Stimulated activated CD4-positive, alpha-beta T cell treated with anti-CD3 and anti-CD28 coated beads, Interleukin-15, amount 100 ng/mL, for 1 hour (primary cell): ENCODE measurements at places on chromosomes 16 and 17.

GRCh38 chr17:44218344-44219107 lies 949 bp downstream of the UBTF start:
- peak; percentile 81 for DNase-seq

DNA sequence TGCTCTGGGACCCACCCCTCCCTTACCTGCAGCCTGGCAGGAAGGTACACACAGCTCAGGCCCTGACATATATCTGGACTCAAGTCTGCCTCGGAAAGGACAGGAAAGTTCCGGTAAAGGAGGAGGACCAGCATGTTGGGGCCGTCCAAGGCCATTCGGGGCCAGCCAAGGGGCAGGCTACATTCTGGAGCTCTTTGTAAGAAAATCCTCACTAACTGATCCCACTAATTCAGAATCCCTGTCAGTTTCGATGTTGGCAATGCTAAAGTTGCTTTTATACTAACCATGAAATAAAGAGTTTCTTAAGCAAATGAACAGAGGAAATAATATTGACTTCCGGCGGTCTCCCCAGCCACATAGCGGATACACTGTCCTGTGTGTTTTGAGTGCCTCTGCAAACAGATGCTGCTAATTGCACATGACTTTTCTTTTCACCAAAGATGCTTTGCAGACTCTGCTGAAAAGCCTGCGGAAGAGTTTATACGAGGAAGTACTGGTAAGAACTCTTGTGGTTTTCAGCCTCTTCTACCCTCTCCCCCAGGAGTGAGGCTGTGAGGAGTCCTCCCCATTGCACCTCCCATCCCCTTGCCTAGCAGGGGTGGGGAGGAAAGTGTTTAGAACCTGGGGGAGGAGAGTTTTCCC lies 54.8 kb downstream of the PLXDC1 start:
- DNase-seq: no peak

- no peak for DNase-seq
Measured at GRCh38 chr17:73600103-73600871, 44.0 kb downstream of the SDK2 start.

DNA sequence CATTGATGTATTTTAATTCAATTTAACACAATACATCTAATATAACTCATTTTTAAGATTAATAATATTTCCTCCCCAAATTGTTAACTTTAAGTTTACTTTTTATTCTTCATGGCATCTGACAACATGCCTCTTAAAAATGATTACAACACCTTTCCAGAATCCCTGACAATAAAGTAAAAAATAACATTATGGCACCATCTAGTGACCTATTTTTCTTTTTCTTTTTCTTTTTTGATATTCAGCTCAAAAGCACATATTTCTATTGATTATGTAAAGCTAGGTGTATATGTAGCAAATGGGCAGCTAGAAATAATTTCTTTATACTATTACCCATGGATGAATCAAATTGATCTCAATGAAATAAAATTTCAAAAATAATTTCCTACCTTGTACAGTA lies 834.3 kb upstream of the CDH8 start:
- no peak for DNase-seq

GRCh38 chr17:42019509-42020404 lies at the start of gene NKIRAS2:
Gene NKIRAS2 (plus strand): TSS chr17:42020090. CDS start chr17:42021578, 1,488 bp downstream.
- peak; percentile 92 for DNase-seq

DNA sequence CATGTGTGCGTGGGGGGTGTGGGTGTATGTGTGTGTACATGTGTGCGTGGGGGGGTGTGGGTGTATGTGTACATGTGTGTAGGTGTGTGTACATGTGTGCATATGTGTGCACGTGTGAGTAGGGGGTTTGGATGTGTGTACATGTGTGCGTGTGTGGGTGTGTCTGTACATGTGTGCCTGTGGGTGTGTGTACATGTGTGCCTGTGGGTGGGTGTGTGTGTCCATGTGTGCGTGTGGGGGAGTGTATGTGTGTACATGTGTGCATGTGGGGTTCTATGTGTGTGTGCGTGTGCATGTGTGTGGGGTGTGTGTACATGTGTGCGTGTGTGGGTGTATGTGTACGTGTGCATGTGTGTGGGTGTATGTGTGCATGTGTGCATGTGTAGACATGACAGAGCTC lies 129.1 kb downstream of the C16orf95 start:
- no peak for DNase-seq

GRCh38 chr17:65139101-65139764 lies 2.1 kb downstream of the RGS9 start:
- DNase-seq: no peak

GRCh38 chr17:31412511-31412910 lies 21.0 kb downstream of the RAB11FIP4 start:
- DNase-seq: no peak

DNA sequence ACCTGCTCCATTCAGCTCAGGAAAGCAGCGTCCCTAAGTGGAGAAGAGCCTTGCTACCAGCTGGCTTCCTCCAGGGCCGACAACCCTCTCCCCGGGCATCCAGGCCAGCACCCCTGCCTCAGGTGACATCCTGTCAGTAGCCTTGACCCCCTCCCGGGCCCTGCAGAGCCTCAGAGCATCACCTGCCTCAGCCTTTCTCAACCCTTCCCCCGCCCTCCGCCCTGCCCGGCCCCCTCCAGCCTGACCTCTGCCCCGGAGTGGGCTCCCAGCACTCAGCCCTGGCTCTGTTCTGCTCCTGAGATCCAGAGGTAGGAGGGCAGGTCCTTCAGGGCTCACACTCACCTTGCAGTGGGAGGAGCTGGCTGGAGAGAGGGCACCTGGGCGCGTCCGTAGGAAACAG lies 73.8 kb upstream of the METRNL start:
- no peak for DNase-seq

- DNase-seq: no peak
Measured at GRCh38 chr16:85952197-85952596, 53.2 kb downstream of the IRF8 start.

- no peak for DNase-seq
Measured at GRCh38 chr16:1159325-1159972, 6.5 kb downstream of the CACNA1H start.

- DNase-seq: no peak
Measured at GRCh38 chr17:55238931-55239297, 25.8 kb upstream of the HLF start.

DNA sequence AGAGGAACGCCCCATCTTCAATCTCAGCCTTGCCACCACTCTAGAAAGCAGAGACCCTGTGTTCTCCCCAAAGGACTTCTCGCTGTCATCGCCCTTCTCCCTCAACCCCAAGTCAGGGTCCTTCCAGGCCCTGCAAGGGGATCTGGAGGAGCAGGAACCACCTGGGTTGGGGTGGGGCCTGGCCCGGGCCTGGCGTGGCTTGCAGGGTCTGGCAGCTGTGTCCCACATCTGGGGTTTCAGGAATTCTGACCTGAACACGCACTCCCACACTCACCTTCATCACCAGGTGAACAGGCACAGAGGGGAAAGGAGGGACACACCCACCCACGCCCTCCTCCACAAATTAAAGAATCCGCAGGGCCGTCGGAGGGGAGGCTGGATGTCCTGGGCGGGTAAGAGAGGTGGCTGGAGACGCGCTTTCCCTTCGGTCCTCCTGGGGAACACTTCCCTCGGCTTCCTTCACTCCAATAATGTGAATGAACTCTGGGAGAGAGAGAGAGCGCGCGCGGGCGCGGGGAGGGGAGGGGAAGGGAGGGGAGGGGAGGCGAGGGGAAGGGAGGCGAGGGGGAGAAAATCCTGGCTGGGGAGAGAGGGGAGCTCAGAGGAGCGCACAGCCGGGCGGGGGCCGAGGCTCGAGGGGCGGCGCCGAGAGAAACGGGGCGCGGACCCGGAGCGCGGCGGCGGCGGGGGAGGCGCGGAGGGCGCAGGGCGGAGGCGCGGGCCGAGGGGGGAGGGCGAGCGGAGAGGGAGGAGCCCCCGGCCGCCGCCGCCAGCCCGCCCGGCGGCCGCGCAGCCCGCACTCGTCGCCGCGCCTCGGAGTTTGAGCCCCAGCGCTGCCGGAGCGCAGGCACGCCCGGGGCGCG lies at the start of gene CACNG4:
CACNG4 (plus strand) TSS at position 799 of the 863 bp plus-strand sequence. CDS start 205 bp downstream, outside the sequence.
- DNase-seq: no peak

GRCh38 chr16:81239367-81240121 lies 1.1 kb downstream of the BCO1 start:
- DNase-seq: no peak

DNA sequence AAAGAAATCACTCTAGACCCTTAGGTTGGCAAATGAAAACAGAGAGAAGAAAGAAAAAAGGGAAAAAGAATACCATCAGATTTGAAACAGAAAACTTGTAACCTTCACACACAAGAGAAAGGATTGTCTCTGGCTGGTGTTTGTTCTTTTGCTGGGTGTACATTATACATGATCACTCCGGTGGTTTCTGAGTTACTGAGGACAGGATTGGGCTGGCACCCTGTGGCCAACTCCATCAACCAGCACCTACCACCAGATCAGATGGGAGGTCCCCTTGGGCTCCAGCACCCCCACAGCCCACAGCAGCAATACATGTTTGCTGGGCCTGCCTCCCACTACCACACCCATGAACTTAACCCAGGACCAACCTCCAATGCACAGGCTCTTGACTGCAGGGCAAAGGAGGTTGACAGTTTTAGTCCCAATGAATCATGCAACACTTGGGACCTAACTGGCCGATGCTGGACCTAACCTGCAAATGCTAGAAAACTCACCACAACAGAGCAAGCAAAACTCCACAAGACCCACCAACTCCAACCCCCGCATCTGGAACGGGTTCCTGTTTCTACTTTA lies 308.3 kb downstream of the SOX9 start:
- DNase-seq: no peak

DNA sequence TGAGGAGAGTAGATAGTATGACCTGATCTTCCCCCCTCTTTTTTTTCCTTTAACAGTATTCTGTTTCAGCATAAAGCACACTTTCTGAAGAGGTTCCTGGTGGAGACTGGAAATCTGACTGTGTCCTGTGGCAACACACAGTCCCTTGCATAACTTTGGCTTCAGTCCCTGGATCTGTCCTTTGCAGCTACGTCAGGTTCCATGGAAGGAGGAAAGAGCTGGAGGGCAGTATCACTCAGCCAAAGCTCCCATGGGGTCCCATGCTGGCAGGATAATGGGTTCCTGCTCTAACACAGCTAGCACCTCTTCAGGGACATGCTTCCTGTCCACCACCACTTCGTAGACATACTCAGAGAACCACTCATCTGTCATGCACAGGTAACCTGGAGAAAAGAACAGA lies 13.3 kb upstream of the SLC6A4 start:
- DNase-seq: no peak

- DNase-seq: no peak
Measured at GRCh38 chr16:57061084-57061905, 31.1 kb upstream of the CPNE2 start.

GRCh38 chr17:79294459-79295071 lies 219.9 kb downstream of the ENGASE start:
- no peak for DNase-seq

GRCh38 chr16:17476414-17477259 lies 5.9 kb upstream of the XYLT1 start:
- no peak for DNase-seq

DNA sequence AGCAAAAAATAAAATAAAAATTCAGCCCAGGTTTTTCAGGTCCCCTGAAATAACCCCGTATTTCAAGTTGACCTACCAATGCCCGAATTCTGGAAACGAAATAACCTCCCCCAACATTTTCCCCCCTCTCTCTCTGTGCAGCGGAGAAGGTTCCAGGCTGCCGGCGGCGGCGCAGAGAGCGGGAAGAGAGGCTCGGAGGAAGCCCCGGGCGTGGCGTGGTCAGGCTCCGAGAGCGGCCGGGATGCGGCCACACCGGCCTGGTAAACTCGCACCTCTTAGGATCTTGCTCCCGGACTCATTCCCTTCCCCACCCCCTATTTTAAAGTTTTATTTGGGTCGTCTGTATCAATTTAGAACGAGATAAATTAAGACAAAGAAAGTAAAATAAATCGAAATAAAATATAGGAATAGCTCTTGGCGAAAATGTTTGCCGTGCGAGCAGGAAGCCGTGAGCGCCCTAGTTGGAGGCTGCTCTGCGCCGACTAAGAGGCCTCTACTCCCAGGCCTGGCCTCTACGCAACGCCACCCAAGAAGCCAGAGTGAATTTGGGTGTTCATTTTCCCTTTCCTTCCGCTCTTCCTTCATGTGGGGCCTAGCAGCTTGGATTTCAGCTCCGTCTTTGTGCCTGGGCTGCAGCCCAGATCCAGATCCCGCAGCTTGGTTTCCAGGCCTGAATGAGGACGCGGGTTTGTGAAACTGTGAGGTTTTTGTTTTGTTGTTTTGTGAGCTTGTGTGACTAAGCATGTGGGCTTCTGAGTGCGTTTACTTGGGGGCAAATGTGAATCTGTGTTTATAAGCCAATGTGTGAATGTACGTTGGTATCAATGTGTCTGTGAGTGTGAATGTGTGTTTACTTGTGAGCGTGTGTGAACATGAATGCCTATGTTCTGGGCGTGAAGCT lies 1.5 kb upstream of the HOXB6 start:
- DNase-seq: no peak

DNA sequence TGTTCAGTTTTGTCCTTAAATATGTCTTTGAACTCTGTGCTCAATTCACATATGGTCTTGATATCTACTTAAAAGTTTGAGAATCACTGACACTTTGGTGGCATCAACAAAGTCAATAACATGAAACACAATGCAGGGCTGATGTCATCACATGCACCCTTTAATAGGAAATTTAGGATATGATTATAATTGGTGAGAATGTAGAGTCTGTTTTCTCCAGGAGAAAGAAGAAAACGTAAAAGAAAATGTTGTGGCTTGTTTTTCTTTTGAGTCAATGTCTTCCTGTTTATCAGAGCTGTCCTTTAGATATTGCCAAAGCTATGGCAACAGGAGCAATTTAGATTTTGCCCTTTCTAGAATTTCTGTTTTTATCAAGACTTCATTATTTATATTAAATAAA lies 396.9 kb downstream of the CDH13 start:
- DNase-seq: no peak

DNA sequence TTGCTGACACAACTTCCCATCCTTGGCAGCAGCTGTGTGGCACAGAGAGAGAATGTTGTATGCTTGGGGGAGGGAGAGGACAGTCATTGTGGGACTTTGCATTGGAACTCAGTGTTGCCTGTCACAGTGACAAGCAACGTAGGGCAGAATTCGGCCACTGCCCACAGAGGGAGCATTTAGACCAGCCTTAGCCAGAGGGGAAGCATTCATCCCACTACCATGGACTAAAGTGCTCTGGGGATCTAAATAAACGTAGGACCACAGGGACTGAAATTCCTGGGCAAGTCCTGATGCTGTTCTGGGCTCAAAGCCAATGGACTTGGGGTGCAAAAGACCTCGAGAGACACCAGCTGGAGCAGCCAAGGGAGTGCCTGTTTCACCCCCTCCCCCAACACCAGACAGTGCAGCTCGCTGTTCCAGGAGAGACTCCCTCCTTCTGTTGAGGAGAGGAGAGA lies 44.9 kb downstream of the ABCA8 start:
- DNase-seq: no peak

GRCh38 chr16:79067600-79067999 lies 532.9 kb downstream of the MAF start:
- DNase-seq: no peak

GRCh38 chr16:69818891-69819545 lies 56.9 kb downstream of the WWP2 start:
- no peak for DNase-seq

GRCh38 chr17:17978481-17979424 lies 6.1 kb downstream of the DRC3 start:
- DNase-seq: no peak

GRCh38 chr17:72592242-72592966 lies 471.6 kb downstream of the SOX9 start:
- peak; percentile 18 for DNase-seq
